Stimulated activated CD8-positive, alpha-beta memory T cell treated with anti-CD3 and anti-CD28 coated beads, Interleukin-4, amount 100 ng/mL, for 4 hours (primary cell): ENCODE measurements at places on chromosomes 4 and X.

- no peak for DNase-seq
These were observed 730.7 kb upstream of the SLIT2 start for GRCh38 chr4:19520939-19521520.

GRCh38 chrX:113389846-113390245 is 549.2 kb upstream of the AMOT start:
- no peak for DNase-seq

GRCh38 chr4:67048530-67048929 is 496.8 kb downstream of the CENPC start:
- DNase-seq: no peak

DNA sequence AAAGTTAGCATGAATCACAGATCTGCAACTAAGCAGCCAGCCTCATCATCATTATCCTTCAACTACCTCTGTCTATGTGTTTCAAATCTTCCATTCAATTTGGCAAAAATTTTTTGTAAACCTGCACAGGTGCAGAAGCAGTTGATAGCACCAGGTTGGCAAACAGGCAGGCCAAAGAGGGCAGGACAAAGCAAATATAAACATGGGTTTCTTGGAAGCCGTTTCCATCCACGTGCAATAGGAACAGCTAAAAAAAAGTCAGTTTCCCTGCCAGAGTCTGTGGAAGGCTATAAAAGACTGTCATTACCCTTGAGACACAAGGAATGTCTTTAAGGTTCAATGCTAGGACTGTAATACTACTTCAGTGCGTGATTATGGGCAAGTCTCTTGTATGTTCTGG is 253.2 kb downstream of the PDHA2 start:
- DNase-seq: no peak

DNA sequence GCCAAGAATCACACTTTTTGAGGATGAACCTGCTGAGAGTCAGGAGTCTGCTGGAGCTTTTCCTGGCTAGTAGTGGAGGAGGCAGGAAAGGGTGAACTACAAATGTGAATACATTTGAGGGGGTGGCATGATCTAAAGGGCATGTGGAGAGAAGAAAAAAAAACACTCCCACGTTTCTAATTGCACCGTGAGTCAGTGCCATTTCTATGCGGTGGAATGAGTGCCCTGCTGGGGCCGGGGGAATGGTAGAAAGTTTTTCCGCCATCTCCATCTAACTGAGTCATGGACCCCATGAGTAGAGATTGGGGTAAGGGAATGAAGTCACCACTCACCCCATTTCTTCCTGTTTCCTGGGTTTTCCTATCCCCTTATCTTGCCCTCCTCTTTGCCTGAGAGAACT is 19.8 kb downstream of the BEX3 start:
- DNase-seq: no peak

- DNase-seq: peak; percentile 21
These were observed 263.8 kb upstream of the RPS6KA3 start for GRCh38 chrX:20530406-20530921.

GRCh38 chr4:69907151-69907550 is 23.7 kb upstream of the CSN1S1 start:
- DNase-seq: no peak

- DNase-seq: no peak
These were observed 73.8 kb downstream of the TACR3 start for GRCh38 chr4:103645991-103646390.

DNA sequence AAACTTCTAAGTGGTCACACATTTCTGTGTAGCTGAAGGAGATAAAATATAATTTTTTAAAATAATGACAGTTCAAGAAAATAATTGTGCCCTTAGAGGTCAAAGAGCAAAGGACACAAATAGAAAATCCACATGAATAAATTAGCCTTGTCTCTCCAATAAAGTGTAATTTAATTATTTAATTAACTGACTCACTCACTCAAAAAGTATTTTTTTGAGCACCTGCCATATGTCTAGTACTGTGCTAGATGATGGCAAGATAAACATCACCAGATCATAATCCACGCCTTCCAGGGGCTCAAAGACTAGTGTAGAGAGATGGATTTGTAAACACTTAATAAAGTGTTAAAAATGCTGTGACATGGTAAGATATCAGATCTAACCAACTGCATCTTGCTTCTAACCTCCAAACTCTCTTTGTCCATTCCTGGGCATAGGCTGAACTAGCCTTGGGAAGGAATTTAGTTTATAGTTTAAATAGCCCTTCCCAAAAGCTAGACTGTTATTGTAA is 112.5 kb downstream of the SCLT1 start:
- DNase-seq: no peak

- no peak for DNase-seq
These were observed 30.3 kb upstream of the HCCS start for GRCh38 chrX:11080741-11081305.

GRCh38 chrX:149267878-149268813 is 237.0 kb downstream of the IDS start:
- no peak for DNase-seq

DNA sequence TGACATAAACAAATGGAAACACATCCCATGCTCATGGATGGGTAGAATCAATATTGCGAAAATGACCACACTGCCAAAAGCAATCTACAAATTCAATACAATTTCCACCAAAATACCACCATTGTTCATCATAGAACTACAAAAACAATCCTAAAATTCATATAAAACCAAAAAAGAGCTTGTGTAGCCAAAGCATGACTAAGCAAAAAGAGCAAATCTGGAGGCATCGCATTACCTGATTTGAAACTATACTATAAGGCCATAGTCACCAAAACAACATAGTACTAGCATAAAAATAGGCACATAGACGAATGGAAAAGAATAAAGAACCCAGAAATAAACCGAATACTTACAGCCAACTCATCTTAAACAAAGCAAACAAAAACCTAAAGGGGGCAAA is 342.8 kb upstream of the AGA start:
- DNase-seq: no peak
